Smooth muscle cell of trachea (primary cell): ENCODE measurements at places on chromosomes 7 and 10. TPM values are rescaled to one million over a fixed set of nuclear protein-coding genes. Genes with fewer than 3 reads are reported as not detected.

The CPED1 gene
- total RNA-seq = 89.8 and 122 TPM in 2 replicates

The FKBP14 gene
- 22.7 and 42.9 TPM in 2 replicates for total RNA-seq

The ZNF92 gene
- 4.1 and 6.3 TPM in 2 replicates for total RNA-seq

The MKI67 gene
- total RNA-seq = 1.8 and 27.9 TPM in 2 replicates

The TPST1 gene
- 94.5 and 154 TPM in 2 replicates for total RNA-seq

The PRSS37 gene
- not detected in 2 replicates for total RNA-seq

The TFEC gene
- under 0.01 and 0.17 TPM in 2 replicates for total RNA-seq

The ITPRID1 gene
- not detected in 2 replicates for total RNA-seq

The ELAPOR2 gene
- total RNA-seq = 4.0 and 4.2 TPM in 2 replicates

The GBX1 gene
- not detected in 2 replicates for total RNA-seq

The MMRN2 gene
- total RNA-seq = 3.6 and 4.8 TPM in 2 replicates

The POLR2J2 gene
- 2.5 and 4.5 TPM in 2 replicates for total RNA-seq

The ZNF777 gene
- total RNA-seq = 5.5 and 7.4 TPM in 2 replicates

The SNX10 gene
- 0.15 and 0.17 TPM in 2 replicates for total RNA-seq
